Left ventricle myocardium superior (tissue), 1 donor: ENCODE measurements at places on chromosomes 13 and 19. TPM values are rescaled to one million over a fixed set of nuclear protein-coding genes. Genes with fewer than 3 reads are reported as not detected.

Gene LGALS14
- not detected for total RNA-seq

GRCh38 chr13:80742033-80742432 lies 401.1 kb upstream of the SPRY2 start:
- DNase-seq, result no peak

GRCh38 chr13:51659276-51660127 lies 75.2 kb downstream of the WDFY2 start:
- no peak for DNase-seq

DNA sequence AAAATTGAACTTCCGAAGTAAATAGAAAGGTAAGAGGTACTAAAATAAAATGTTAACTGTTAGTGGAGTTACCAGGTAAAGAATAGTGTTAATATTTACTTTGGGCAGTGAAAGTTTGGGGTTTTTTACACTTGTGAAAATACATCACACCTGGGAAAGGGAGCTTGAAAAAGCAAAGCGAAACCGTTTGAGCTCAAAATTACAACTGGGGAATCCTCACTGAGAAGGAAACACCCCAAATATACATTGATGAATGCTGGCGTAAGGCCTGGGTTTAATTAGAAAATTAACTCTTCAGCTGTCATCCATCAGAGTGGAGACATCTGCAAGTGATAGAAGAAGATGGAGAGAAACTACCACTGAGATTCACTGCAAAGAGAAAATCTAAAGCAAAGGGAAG lies 1153.0 kb downstream of the SLITRK5 start:
- DNase-seq, result no peak

- no peak for DNase-seq
Measured at GRCh38 chr19:38062959-38063761, 156.2 kb downstream of the SIPA1L3 start.

Gene TMPRSS9
- total RNA-seq, result not detected

DNA sequence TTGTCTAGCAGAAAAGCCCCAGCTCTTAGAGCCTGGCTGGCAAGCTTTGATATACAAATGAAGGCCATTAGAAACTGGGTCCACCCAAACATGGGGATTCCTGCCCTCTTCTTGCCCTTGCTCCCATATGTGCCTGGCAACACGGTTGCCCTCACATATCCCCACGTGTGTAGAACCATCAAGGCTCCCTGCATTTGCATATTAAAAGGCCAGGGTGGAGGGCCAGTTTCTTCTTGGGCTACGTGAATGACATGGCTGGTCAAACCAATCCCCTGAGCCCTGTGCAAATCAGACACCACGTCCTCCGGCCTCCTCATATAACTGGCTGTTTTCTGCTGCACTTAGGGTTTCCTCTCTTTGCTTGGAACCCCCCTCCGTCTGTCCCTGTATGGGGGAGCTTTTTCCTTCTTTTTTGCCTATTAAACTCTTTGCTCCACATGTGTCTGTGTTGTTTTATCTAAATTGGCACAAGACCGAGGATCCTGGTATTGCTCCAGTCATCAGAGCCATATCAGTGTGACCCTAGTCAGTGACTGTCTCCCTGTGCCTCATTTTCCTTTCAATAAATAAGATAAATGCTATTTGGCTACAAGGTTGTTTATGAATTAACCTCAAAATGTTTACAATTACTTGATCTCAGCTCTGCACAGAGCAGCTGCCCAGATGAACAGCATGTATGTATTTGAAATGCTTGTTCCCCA lies 30.3 kb upstream of the CEACAM1 start:
- DNase-seq, result no peak

Gene IL17D
- total RNA-seq, result 0.55 TPM

Gene RFPL4AL1
- total RNA-seq, result not detected

GRCh38 chr13:80274643-80275042 lies 66.3 kb downstream of the SPRY2 start:
- DNase-seq, result no peak

Gene PPP1R15A
- 63.0 TPM for total RNA-seq

Gene ZNF575
- 1.8 TPM for total RNA-seq

GRCh38 chr19:49840736-49841249 lies 10.2 kb upstream of the PTOV1 start:
- DNase-seq, result no peak

Gene B3GNT8
- 12.4 TPM for total RNA-seq

GRCh38 chr19:5078182-5078581 lies 109.3 kb downstream of the KDM4B start:
- DNase-seq, result peak; percentile 23

GRCh38 chr19:11130824-11131455 lies 24.6 kb downstream of the SPC24 start:
- peak; percentile 89 for DNase-seq

Gene PROZ
- not detected for total RNA-seq

GRCh38 chr13:70370924-70371323 lies 262.7 kb upstream of the KLHL1 start:
- DNase-seq, result no peak

DNA sequence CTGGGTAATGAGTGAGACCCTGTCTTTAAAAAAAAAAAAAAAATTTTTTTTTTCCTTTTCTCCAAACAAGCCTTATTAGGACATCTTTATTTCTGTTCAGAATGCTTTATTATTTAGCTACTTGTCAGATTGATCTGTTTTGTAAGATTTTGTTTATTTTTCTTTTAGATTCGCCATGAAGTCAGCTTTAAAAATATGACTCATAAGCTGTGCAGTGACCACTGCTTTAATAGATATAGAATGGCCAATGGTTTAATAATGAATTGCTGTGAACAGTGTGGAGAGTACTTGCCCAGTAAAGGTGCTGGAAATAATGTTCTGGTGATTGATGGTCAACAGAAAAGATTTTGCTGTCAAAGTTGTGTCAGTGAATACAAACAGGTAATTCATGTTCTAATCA lies 47.7 kb downstream of the ZMYM2 start:
- no peak for DNase-seq

DNA sequence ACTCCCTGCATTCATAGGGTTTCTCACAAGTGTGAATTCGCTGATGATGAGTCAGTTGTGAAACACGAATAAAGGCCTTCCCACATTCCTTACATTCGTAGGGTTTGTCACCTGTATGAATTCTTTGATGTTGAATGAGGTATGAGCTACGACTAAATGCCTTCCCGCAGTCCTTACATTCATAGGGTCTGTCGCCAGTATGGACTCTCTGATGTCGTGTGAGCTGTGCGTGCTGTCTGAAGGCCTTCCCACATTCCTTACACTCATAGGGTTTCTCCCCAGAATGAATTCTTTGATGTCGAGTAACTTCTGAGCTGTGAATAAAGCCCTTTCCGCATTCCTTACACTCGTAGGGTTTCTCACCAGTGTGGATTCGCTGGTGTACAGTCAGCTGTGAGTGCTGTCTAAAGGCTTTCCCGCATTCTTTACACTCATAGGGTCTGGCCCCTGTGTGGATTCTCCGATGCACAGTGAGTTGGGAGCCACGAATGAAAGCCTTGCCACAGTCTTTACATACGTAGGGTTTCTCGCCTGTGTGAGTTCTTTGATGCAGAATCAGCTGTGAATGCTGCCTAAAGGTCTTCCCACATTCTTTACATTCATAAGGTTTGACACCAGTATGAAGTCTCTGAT lies 30.5 kb upstream of the COX7A1 start:
- DNase-seq, result no peak

- DNase-seq, result no peak
Measured at GRCh38 chr19:15159251-15159650, 41.5 kb downstream of the NOTCH3 start.

Gene RNASEH2B
- 47.8 TPM for total RNA-seq

DNA sequence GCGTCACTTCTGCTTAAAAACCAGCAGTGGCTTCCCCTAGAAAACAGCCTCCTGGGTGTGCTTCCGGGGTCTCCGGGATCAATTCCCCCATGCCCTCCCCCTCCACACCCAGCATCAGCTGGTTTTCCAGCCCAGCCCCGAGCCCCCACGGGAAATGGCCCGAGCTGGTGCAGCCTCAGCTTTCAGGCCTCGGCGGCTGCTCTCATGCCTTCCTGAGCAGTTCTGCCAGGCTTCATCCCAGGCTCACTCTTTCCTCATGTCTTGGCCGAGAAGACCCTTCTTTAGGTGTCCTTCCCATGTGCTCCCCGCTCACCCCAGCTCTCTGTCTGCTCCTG lies 103.1 kb upstream of the RNF113B start:
- DNase-seq, result no peak

DNA sequence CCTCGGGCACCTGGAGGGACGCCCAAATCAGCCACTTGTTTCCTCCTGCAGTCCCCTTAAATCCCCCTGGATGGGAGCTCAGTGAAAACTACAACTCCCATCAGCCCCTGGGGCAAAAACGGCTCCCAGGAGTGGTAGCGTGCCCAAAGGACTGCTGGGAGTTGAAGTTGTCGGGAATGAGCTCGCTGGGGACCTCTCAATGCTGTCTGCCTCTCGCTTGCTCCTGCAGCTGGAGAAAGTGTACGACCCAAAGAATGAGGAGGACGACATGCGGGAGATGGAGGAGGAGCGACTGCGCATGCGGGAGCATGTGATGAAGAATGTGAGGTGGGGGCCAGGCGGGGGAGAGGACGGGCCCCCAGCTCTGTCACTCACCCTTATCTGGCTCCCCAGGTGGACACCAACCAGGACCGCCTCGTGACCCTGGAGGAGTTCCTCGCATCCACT lies 14.7 kb upstream of the DHDH start:
- DNase-seq, result no peak

Gene C19orf38
- total RNA-seq, result 0.62 TPM

DNA sequence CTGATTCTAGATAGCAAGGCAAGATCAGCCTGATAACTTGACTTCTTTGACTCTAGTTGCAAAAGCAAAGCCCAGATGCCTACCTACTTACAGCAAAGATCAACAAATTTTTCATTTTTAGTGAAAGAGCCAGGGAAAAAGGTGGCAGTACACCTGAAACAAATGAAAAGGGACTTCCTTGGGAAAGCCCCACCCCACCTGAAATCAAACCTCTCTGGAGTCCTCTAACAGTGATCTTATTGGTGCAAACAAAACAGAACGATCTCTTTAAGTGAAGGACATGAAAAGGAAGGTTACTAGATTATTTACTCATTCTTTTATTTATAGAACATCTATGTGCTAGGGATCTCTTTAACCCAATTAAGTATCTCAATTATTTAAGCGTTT lies 507 bp upstream of the LCP1 start:
- DNase-seq, result no peak

Gene CELF5
- total RNA-seq, result not detected

Gene SYNE4
- total RNA-seq, result 0.30 TPM
